ENCODE measurements at places on chromosomes 16 and 17.

GRCh38 chr17:77375917-77376651, 235.3 kb downstream of the SEC14L1 start:
- no peak for DNase-seq

- no peak for DNase-seq
Observed at GRCh38 chr16:87936375-87937230, at the start of gene CA5A. CA5A (minus strand) TSS chr16:87936529; CDS start chr16:87936450, 79 bp downstream.

DNA sequence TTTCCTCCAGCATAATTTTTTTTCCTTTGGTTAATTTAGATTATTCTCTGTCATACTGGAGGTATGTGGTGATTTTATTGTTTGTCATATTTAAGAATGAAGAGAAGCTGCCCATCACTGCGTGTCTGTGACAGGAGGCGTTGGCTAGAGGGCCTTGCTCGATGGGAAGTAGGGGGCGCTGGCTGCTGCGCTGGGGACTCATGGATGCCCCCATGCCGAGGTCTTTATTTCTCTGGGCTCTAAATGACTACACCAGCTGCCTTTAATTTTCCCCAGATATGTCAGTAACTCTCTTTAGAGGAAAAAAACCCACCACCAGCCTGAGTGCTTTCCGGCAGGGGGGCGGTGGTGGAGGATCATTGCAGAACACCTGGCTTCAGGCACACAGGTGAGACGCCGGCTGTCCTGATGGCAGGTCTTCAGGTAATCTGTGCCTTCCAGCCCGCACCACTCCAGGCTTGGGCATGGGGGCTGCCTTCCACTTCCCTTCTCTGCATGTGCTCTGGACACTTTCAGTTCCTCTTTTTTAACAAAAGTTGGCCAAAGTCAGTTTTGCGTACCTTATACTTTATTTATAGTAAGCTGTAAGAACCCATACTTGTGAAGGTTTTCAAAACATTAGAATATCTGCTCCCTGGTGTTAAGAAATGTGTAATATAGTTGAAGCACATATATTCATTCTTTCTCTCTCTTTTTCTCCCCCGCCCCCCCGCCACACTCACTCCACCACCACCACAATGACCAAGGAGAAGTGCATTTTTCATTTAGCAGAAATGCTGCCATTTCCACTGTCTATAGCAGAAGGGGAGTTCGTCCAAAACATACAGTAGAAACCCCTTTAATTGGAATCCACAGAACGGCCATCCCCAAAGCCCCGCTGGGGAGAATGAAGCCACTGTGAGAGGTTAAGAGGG, 192.7 kb downstream of the RPTOR start:
- no peak for DNase-seq

GRCh38 chr16:68951991-68952877, 108.9 kb downstream of the TANGO6 start:
- no peak for DNase-seq

DNA sequence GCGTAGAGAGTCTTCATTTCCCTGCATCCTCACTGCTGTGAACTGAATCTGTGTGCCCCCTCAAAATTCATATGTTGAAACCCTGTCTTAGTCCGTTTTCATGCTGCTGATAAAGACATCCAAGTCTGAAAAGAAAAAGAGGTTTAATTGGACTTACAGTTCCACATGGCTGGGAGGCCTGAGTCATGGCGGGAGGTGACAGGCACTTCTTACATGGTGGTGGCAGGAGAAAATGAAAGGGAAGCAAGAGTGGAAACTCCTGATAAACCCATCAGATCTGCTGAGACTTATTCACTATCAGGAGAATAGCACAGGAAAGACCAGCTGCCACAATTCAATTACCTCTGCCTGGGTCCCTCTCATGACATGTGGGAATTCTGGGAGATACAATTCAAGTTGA, 3.1 kb upstream of the CCDC42 start:
- no peak for DNase-seq

GRCh38 chr16:19219836-19220235, 51.8 kb downstream of the SYT17 start:
- DNase-seq: no peak

DNA sequence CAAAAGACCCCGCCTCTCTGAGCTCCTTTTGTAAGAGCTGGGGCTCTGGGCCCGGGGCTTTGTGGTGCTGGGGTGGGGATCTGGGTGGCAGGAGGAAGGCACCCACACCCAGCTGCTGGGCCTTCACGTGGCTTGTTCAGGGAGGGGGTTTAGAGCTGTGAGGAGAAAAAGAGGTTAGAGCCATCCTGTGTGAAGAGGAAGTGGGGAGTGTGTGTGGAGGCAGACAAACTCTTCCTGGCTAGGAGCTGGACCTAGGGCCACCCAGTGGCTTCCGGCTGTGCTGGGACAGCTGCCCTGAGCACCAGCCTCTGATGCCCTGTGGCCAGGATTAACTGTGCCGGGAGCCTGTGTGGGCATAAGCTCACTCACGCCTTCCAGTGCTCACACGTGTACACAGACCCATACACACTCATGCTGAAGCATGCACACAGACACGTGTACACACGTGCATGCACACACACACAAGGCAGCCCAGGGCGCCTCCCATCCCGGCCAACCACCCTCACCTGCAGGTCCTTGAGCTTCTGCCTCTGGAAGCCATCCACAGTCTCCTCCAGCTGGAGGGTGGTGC, 7.4 kb downstream of the CIBAR2 start:
- DNase-seq: no peak

DNA sequence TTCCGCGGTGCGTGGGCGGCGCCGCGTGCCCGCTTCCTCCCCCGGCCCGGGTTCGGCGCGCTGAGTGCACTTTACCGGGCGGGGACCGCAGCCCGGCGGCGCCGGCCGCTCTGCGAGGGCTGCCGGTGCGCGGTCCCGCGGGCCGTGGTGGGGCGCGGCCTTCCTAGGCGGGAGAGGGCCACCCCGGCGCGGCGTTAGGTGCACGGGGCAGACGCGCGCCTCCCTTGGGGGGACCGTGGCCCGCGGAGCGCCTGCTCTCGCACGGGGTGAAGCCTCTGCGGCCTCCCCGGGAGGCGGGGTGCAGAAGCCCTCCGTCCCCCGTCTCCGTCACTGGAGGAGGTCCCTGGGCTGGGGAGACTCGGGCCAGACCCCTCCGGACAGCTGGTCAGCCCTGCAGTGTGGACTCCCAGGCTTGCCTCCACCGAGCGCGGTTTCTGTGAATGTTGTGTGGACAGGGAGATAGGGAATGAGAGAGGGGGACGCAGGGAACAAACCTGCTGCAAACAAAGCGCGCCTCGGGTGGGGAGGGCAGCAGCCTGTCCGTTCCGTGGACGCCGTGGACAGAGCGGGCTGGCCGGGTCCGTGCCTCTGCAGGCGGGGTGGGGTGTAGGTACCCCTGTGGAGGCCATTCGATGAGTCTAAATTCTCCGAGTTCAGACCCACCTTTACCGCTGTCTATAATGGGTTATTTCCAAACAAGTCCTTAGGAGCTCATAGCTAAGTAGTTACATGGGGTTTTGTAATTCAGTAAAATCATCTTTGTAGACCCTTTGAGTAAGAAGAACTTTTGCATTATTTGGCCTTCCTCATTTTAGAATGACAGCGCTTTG, 721 bp downstream of the TBCD start:
- DNase-seq: peak; percentile 52

DNA sequence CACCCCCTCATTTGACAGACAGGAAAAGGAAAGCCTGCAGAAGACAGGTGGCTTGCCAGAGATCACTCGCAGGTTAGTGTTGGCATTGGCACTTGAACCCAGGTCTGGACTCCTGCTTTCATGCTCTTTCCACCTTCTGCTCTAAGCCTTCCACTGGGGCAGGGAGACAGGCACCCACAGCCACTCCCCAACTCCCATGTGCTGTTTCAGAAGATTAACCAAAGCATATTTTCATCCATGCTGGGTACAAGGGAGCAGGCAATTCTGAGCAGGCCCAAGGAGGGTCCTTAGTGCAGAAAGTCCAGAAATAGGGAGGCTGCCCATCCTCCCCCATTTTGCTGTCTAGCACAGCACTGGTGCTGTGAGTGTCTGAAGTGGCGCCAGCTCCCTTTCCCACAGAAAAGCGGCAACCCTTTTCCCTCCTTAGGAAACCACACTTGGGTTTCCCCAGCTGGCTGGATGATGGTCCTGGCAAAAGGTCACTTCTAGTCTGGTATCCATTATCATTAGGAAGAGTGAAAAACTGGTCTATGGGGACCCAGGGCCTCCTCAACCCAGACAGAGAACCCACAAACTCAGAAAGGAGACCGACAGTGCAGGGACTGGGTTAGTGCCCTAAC, 2.0 kb upstream of the CAVIN1 start:
- DNase-seq: no peak

GRCh38 chr16:11251525-11252481, 4.2 kb downstream of the SOCS1 start:
- DNase-seq: no peak

DNA sequence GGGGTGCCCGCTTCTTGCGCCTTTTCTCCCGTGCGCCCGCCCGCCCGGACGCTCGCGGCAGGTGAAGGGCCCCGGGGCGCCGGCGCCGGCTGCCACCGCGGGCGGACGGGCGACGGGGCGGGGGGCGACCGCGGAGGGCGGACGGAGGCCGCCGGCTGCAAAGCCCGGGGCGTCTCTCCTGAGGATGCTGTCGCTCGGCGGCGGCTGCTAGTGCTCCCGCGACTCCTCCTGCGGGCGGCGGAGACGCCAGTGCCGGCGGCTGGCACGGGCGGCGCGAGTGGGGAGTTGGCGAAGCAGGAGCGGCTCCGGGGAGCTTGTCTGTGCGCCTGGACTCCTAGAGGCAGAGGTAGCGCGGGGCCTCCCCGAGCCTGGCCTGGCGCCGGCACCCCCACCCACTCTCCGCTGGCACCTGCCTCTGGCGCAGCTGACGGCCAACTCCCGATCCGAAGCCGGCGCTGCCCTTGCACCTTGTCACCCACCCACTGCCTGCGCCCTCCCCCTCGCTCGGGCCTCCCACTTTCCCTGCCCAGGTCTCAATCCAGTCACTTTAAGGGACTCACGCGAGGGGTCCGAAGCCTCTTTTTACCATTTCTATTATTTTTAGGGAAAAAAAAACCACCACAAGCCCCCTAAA, at the start of gene FAM20A:
Gene FAM20A, minus strand, starts transcription at position 437 of the 634 bp plus-strand sequence. CDS start 701 bp downstream, outside the sequence.
- no peak for DNase-seq

DNA sequence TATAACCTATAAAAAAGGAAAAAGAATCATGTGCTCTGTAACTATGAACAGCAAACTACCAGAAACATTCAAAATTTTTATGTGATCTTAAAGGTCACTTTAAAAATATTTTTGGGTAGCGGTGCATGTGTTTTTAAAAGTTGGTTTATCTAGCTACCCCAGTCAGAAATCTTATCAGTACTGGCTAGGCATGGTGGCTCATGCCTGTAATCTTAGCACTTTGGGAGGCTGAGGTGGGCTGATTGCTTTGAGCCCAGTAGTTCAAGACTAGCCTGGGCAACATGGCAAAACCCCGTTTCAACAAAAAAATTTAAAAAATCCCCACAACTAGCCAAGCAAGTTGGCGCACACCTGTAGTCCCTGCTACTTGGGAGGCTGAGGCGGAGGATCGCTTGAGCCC, 3.7 kb downstream of the CAPNS2 start:
- no peak for DNase-seq

DNA sequence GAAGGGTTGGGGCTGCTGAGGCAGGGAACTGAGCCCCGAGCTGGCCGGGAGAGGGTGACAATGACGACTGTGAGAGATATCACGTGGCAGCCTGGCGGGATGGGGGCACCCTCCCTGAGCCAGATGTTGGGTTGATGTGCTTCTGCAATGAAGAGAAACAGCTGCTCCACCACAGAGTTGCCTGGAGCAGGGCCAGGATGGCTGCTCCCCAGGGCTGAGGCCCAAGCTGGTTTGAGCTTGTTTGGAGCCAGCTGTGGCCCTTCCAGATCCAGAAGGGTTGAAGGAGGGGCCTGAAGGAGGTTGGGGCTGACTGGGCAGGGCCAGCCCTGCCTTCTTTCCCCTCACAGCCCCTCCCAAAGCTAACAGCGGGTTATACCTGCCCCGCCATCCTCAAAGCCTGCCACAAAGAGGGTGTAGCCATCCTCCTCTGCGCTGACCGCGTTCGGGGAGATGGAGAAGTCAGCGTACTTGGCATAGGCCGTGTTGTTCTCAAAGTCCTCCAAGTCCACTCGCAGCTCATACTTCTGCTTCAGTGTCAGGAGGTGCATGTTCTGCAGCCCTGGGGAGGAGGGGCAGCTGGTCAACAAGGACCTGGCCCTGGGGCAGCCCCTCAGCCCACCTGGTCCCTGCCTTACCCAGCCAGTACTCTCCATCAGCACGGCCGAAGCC, 2.1 kb downstream of the MFAP4 start:
- peak; percentile 38 for DNase-seq

DNA sequence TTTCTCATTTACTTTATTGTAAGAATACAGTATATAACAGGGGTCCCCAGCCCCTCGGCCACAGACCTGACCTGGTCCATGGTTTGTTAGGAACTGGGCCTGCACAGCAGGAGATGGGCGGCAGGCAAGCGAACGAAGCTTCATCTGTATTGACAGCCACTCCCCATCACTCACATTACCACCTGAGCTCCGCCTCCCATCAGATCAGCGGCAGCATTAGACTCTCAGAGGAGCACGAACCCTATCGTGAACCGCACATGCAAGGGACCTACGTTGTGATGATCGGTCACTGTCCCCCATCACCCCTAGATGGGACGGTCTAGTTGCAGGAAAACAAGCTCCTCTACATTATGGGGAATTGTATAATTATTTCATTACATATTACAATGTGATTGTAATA, 410.6 kb downstream of the SLC39A11 start:
- DNase-seq: no peak

DNA sequence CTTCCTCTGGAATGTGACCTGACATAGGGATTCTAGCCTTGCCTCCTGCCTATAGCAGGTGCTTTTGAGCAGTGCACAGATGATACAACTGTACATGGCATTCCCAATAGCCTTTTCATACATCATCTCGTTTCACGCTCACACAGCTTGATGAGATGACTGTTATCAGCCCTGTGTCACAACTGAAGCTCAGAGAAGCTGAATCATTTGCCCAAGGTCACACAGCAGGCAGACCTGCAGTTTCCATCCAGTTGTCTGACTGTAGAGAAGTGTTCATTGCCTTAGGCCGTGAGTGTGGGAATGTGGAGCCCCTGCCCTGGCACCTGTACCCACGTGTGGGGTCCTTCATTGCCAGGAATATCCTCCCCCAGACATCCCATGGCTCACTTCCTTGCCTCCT, 20.1 kb downstream of the WFDC1 start:
- no peak for DNase-seq

DNA sequence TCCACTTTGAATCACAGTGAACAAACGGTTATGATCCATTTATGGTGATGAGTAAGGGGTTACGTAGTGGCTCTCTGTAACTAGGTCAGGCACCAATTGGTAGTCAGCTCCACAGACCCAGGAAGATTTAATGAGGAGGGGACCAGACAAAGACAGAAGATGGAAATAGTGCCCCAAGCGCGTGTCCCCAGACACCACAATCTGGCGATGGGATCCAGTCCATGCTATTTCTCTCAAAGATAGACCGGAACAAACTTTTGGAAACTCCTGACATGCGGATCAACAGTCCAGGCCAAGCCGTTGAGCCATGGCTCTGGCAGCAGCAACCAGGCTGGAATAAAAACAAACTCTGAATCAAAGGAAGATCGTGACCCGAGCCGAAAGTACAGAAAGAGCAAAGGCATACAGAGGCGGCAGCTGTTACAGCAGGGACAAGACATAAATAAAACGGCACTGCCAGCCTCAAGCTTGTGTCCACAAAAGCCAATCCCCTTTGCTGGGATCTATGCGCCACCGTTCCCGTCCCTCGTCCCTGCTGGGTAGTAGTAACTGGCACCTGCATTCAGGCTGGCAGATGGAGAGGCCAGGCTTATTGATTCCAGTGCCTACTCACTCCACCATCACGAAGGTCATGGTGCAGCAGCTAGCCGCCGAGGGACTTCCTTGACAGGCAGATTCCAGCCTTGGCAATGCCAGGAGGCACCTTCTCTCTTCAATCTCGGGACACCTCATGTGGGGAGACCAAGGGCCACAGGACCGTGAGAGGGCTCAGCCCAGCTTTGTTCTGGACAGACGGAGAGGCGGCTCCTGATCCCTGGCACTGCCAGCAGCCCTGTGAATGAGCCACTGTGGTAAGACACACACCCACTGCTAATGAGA, 50.2 kb downstream of the CDH11 start:
- peak; percentile 80 for DNase-seq

Measured in hypothalamus (tissue), 51 donors.